Tibial nerve (tissue), 4 donors: ENCODE measurements at places on chromosomes 6 and 20. TPM values are rescaled to one million over a fixed set of nuclear protein-coding genes. Genes with fewer than 3 reads are reported as not detected.

HLA-DQB2 gene
- 1.5 TPM for total RNA-seq

SYCP2L gene
- total RNA-seq, result 3.3 TPM

LAMP5 gene
- total RNA-seq, result 0.21 TPM

TRIM40 gene
- not detected for total RNA-seq

CEP85L gene
- 45.5 TPM for total RNA-seq

C6orf141 gene
- 0.90 TPM for total RNA-seq

FOXC1 gene
- 46.9 TPM for total RNA-seq

OOEP gene
- total RNA-seq, result not detected

FAM209B gene
- not detected for total RNA-seq

MYBL2 gene
- not detected for total RNA-seq

SLC26A8 gene
- 0.30 TPM for total RNA-seq

TNXB gene
- 320 TPM for total RNA-seq

LY6G6C gene
- not detected for total RNA-seq

NNAT gene
- 8.4 TPM for total RNA-seq

DYNLT2 gene
- total RNA-seq, result 2.2 TPM

ZC3H12D gene
- total RNA-seq, result 1.6 TPM

TREML1 gene
- total RNA-seq, result 4.5 TPM
